ENCODE measurements at places on chromosomes 11 and 22. TPM values are rescaled to one million over a fixed set of nuclear protein-coding genes. Genes with fewer than 3 reads are reported as not detected.

FAM180B gene
- 0.16 TPM for total RNA-seq

POTEH gene
- total RNA-seq, result not detected

CDK2AP2 gene
- total RNA-seq, result 15.9 TPM

LGR4 gene
- total RNA-seq, result 44.2 TPM

FDXACB1 gene
- total RNA-seq, result 0.77 TPM

CHRNA10 gene
- 0.33 TPM for total RNA-seq

DDI1 gene
- not detected for total RNA-seq

- DNase-seq, result peak; percentile 57
Observed at GRCh38 chr22:39502789-39503409, 809 bp downstream of the MIEF1 start.

- no peak for DNase-seq
Observed at GRCh38 chr11:120160436-120160835, 22.5 kb upstream of the TRIM29 start.

DNA sequence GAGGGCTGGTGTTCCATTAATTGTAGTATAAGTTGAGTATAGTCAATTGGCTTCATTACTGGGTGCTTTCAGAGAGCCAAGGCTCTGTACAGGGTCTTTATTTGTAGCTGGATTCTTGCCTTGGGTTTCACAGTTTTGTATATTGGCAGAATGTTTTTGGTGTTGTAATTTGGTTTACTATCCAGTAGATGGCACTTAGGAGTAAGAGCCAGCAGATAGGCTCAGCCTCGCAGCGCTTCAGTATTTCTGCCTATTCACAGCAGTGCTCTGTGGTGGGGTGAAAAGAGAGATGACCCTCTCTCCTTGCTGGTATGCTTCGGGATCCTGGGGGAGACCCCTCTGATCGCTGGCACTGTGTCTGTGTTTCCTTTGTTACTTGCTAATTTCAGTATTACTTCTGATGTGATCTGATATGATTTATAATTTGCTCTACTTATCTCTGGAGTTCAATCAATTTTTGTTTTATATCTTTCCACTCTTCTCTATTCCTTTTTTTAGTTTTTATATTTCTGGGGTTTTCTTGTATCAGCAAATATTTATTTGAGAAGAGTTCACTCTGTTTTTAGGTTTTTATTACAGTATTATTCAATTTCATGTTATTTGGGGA is 52.2 kb downstream of the ANO5 start:
- peak; percentile 74 for DNase-seq

GRCh38 chr11:87179621-87180020 is 141.9 kb downstream of the TMEM135 start:
- DNase-seq, result no peak

GRCh38 chr11:133500936-133501335 is 31.4 kb downstream of the OPCML start:
- no peak for DNase-seq

DNA sequence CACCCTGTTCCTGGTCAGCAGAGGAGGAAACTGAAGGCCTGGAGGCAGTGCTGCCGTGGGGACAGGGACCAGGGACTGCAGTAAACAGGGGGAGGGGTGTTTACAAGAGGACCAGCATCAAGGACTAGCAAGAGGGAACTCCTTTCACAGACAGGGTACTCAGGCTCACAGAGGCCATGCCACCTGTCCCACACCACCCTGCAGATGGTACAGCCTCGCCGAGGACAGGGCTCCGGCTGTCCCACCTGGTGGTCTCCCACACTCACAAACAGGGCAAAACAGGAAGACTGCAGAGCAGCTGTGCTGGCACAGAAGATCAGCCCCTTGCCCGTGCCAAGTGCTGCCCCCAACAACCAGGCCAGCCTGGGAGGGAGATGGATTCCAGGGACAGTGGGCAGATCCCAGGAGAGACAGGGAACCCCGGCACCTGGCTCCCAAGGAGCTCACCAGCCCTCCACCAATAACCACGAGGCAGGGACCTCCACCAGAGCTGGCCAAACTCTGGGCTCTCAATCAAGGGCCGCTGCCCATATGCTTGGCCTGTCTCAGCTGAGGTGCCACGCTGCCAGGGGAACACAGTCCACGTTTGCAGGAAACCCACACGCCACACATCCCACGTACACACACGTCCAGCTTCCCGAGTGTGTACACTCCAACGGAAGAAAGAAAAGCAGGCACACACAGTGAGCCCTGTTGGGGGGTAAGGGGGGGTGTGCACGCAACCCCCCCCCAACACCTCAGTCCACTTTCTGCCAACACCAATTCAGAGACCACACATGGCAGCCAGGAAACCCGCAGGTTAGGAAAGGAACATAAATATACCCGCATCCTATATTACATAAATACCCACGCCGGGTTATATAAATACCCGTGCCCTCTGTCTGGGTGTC is 2.1 kb downstream of the CSNK1E start:
- no peak for DNase-seq

- no peak for DNase-seq
Observed at GRCh38 chr11:20113149-20113438, 47.2 kb downstream of the DBX1 start.

- no peak for DNase-seq
Observed at GRCh38 chr11:125083312-125084056, 20.4 kb downstream of the SLC37A2 start.

DNA sequence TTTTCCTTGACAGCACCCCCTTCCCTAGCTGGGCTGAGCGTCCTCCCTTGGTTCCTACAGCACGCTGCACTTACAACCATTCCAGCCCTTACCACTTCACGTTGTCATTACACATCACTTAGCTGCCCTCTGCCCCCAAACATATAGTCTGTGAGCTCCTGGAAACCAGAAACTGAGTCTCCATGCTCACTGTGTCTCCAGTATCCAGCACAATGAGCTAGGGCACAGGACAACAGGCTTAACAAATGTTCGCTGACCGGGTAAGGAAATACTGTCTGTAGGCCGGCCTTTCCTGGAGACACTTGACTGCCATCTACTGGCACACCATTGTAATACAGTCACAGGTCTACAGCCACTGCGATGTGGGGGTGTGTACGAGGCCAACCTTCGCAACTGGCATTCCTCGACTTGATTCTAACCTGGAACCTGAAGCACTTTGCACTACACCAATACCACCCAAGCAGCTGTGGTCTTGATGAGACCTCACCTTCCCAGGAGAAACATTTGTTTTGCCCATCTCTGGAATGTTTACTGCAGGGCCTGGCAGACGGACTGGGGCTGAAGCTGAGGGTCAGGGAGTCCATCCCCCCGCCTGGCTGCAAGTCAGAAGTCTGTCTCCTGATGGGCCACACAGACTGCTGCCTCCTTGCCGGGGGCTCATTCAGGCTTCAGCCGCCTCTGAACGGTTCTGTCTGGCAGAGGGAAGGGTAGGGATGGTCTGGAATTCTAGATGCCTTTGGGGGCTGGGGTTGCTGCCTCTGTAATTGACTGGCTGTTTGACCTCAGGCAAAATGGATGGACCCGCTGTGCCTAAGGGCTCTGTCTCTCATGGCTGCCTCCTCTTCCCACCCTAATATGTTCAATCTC is 72.0 kb downstream of the SYN3 start:
- DNase-seq, result peak; percentile 79

DNA sequence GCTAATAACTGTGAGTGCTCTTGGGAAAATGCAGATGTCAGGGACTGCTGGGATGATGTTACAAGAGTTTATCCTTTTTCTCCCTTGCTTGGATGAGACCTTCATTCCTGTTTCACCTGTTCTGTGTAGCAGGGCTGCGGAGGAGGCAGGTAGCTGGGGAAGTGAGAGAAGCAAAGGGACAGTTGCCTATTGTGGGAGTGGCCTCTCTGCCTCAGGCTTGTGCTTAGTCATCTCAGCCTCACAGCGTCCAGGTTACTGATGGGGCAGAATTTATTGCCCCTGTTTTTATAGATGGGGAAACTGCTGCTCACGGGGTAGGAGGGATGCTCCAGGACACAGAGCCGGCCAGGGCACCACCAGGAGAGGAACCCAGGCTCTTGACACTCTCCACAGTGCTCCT is 1.7 kb downstream of the STX3 start:
- no peak for DNase-seq

- no peak for DNase-seq
Observed at GRCh38 chr11:134800130-134800529, 388.1 kb upstream of the B3GAT1 start.

- peak; percentile 43 for DNase-seq
Observed at GRCh38 chr11:12540913-12541582, 133.2 kb upstream of the TEAD1 start.
